Astrocyte of the cerebellum (primary cell): ENCODE measurements at places on chromosomes 4 and X.

DNA sequence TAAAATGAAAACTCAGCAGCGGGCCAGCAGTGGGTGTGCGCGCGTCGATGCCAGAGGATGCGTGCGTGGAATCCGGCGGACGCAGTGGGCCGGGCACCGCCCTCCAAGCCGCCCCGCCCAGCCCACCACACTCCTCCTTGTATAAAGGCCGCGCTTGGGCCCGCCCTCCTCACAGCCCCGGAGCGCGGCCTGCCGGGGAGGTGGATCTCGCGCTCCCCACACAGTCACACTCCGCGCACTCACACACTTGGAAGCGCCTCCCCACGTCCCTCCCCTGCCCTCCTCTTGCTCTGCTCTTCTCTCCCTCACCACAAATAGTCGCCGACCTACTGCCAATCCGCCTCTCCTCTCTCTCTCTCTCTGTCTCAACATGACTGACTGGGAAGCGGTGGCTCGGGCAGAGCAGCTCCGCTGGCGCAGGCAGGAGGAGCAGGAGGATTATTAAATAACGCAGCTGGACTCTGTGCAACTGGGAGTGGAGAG lies at the start of gene CCSER1:
CCSER1 (plus strand) TSS at position 172 of the 483 bp plus-strand sequence.
- DNase-seq = peak; percentile 31

DNA sequence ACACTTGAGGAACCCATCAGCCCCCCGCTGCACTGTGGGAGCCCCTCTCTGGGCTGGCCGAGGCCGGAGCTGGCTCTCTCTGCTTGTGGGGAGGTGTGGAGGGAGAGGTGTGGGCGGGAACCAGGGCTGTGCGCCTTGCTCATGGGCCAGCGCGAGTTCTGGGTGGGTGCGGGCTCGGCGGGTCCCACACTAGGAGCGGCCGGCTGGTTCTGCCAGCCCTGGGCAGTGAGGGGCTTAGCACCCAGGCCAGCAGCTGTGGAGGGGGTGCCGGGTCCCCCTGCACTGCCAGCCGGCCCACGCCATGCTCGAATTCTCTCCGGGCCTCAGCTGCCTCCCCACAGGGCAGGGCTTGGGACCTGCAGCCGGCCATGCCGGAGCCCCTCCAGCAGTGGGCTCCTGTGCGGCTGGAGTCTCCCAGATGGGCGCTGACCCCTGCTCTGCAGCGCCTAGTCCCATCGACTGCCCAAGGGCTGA lies 430.2 kb downstream of the FAT4 start:
- DNase-seq = no peak

GRCh38 chr4:3405176-3405575 lies 36.6 kb upstream of the HGFAC start:
- DNase-seq = no peak

DNA sequence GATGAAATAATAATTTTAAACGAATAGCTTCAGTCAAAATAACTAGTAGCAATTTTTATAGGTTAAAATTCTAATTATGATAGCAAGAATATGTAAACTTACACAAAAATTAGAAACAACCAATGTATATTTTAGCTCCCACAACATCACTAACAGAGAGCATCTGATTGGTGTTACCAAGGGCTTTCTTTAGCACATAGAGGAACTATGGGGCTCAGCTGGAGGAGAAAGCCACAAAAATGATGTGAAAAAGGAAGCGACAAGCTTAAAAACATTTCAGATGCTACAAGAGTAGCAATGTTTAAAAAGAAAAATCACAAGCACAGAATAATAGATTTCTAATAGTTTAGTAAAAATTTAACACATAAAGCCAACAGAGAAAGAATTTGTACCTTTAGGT lies 56.3 kb downstream of the ATP8A1 start:
- DNase-seq = no peak

DNA sequence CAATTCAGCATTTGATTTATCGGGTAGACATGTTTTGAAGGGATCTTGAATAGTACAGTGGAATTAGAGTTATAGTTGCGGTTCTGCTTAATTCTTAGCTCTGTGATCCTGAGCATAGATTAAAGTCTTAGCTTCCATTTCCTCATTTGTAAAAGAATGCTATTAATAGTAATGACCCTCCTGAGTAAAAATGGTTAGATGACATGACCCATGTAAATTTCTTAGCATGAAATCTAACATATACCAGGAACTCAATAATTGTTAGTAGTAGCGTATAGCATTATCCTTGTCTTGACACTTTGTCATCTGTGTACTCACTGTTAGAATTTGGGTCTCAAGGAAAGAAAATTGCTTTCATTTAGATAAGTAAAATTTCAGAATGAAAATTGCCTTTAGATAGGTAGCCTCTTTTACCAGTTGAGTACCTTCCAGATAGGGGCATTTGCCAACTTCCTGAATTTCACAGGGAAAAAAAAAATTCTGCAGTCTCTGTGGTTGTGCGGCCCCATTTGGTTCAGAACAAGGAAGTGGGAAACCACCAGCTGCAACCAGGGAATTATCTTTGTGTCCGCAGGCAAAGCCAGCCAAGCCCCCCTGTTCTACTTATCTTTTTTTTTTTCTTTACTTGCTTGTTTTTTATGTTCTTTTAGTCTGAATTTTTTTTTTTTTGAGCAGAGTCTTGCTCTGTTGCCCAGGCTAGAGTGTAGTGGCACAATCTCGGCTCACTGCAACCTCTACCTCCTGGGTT lies 86.9 kb downstream of the TMEM164 start:
- no peak for DNase-seq

- no peak for DNase-seq
Measured at GRCh38 chrX:40663880-40664630, 16.7 kb upstream of the CXorf38 start.

GRCh38 chr4:169009286-169010124 lies 550 bp downstream of the CBR4 start:
- DNase-seq = no peak

DNA sequence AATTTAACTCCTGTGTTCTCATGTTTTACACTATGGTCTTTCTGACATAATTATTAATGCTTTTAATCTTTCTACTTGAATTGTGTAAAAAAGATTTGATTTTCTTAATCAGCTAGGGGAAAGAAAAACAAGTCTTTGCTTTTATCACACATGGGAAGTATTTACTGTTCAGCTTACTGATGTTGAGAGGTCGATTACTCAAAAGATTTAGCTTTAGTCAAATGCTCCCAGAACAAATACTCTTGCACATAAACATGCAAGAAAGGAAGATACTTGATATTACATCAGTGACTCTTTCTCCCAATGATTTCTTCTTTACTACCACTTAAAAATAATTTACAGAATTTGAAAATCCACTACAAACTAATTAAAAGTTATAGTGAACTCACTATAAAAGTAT lies 198.3 kb upstream of the FAT4 start:
- no peak for DNase-seq

- DNase-seq = no peak
Measured at GRCh38 chrX:106862972-106863688, 40.0 kb downstream of the RIPPLY1 start.
